ENCODE measurements at places on chromosomes 16 and 17.

DNA sequence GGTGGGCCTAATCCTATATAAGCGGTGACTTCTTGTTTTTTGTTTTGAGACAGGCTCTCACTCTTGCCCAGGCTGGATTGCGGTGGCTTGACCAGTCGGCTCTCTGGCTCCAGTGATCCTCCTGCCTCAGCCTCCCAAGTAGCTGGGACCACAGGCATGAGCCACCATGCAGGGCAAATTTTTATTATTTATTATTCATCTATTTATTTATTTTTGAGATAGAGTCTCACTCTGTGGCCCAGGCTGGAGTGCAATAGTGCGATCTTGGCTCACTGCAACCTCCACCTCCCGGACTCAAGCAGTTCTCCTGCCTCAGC, 4.7 kb upstream of the RNF213 start:
- no peak for DNase-seq

DNA sequence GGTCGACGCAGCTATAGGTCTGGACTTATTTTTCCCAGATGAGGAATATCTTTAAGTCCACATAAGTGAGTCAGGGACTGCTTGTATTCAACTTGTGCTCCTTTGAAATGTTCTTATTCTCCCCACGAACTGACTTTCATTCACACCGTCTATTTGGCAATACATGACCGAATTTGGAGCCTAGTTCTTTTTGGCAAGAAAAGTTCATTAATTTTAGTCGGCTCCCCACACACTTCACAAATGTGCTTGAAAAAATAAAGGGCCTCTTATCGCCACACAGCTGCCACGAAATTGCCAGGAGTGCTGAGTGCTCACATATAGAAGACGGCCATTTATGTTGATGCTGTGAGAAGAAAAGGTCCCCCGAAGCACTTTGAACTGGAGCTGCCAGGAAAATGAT, 152.6 kb downstream of the PRKCA start:
- no peak for DNase-seq

GRCh38 chr16:53599548-53599947, 96.5 kb upstream of the AKTIP start:
- DNase-seq: no peak

- peak; percentile 87 for DNase-seq
These were observed 19.9 kb upstream of the JPH3 start for GRCh38 chr16:87582216-87582965.

DNA sequence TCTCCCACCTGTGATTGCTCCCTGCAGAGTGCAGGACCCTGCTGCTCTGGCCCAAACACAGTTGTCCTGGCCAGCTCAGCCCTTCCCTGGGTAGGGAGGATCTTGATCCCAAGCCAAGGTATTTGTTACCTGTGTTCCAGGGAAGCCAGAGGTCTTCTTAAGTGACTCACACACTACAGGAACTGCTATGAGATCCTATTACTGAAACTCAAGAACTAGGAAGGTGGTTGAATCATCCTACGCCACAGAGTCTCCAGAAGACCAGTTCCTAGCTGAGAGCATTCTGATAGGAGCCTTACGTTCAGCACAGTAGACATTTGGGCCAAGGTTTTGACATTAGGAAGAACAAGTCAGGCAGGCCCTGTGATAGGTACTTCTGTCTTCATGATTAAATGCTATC, 12.0 kb downstream of the CHST6 start:
- no peak for DNase-seq

- DNase-seq: no peak
These were observed 7.3 kb downstream of the PLEKHG4 start for GRCh38 chr16:67286441-67287235.

- DNase-seq: no peak
These were observed 6.4 kb downstream of the ZNF764 start for GRCh38 chr16:30551781-30552180.

DNA sequence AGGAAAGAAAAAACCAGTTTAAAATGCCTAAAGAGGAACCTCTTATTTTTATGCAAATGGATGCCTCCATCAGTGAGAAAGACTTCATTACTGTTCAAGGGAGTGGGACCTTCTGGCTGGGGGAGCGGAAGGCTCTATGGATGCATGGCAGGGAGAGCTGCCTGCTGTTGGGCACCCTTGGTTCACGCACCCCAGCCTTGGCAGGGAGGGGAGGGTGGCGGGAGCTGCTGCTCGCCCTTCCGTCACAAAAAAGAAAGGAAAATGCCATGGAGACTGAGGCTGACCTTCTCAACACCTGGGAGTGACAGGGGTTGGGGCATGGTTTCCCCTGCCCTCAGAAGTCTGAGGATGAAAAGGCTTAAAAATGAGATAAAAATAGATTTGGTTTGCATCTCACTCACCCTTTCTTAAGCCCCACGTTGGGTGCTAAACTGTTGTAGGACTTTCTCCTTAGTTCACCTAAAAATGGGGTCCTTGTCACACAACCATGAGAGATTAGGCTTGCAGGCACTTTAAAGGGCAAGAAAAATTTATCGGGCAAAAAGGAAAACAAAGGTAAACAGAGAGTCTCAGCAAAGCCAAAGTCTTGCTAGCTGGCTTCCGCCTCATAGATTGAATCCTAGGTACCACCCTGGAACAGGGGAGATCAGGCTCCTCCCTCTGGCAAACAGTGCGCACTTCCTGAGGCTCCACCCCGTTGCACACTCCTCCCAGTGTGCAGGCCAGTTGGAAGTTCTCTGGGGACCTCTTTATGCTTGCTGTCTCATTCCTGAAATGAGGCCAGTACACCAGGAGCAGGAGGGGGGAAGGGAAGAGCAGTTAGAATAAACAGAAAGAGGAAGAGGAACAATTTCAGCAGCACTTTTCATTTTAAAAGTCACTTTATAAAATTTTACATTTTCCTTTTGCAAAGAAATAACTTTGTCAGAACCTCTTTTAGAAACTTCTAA, 31.6 kb downstream of the PHKB start:
- DNase-seq: peak; percentile 89

- DNase-seq: no peak
These were observed 55.6 kb upstream of the CIBAR2 start for GRCh38 chr16:85167589-85168537.

GRCh38 chr17:30249460-30249859, 14.0 kb upstream of the SLC6A4 start:
- no peak for DNase-seq

- DNase-seq: no peak
These were observed 35.0 kb downstream of the NOS2 start for GRCh38 chr17:27765353-27765752.

- DNase-seq: no peak
These were observed 6.3 kb upstream of the SREBF1 start for GRCh38 chr17:17843096-17843495.

- DNase-seq: no peak
These were observed 1.2 kb upstream of the KATNB1 start for GRCh38 chr16:57734308-57734924.

DNA sequence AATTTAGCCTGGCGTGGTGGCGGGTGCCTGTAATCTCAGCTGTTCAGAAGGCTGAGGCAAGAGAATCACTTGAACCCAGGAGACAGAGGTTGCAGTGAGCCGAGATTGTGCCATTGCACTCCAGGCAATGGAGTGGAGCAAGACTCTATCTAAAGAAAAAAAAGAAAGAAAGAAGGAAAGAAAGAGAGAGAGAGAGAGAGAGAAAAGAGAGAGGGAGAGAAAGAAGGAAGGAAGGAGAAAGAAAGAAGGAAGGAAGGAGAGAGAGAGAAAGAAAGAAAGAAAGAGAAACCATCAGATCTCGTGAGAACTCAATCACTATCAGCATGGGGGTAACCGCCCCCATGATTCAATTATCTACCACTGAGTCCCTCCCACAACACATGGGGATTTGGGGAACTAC, 289.6 kb downstream of the IRX3 start:
- no peak for DNase-seq

GRCh38 chr17:28159924-28160323, 117.4 kb downstream of the NLK start:
- no peak for DNase-seq

DNA sequence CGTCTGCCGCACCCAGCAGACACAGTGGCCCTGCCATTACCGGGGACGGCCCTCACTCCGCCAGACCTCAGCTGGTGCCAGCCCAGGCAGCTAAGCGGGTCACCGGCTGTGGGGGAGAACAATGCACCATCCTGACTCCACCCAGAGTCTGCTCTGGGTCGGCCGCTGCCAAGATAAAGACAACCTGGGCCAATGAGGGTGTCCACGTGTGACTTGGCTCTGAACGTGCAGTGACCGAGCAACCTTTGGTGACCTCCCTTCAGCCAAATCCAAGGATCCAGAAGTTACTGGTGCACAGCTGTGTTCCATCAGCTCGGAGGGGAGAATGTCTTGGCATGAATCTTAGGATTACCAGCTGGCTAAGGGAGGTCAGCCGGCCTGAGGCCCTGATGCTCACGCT, 155.9 kb downstream of the NTN1 start:
- DNase-seq: no peak

- DNase-seq: no peak
These were observed 451.4 kb upstream of the CCL2 start for GRCh38 chr17:33803686-33804085.

DNA sequence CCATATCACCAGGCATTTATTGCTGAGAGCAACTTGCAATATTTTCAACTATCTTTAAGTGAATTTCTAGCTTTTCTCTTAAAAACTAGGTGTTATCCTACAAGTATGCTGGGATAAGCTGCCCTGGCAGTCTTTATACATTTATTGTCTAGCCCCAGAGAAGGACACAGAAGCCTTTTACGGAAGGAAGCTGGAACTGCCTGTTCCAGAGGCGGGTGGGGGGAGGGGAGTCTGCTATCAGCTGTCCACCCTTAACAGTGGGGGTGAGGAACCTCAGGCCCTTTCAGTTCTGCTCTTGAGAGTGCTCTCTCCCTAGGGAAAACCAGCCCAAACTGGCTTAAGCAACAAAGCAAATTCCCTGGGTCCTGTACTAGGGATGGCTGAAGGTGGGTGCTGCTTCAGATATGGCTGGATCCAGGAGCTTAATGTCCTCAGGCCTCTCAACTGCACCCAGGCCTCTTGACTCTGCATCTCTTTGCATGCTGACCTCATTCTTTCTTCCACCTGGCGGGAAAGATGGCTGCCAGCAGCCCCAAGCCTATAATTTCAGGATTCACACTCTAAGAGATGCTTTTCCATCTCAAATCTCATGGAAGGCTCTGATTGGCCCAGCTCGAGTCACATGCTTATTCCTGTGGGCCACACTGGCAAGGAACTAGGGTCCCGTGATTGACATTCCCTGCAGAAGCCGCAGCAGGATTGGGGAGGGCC, 16.6 kb downstream of the NAGPA start:
- DNase-seq: no peak

Measured in coronary artery (tissue), 2 donors.